Panc1 (cell line): ENCODE measurements at places on chromosomes 4 and X.

- DNase-seq, result no peak
Measured at GRCh38 chr4:153333874-153334273, 10.6 kb upstream of the MND1 start.

- no peak for DNase-seq
Measured at GRCh38 chrX:10098270-10098713, 58.5 kb upstream of the CLCN4 start.

DNA sequence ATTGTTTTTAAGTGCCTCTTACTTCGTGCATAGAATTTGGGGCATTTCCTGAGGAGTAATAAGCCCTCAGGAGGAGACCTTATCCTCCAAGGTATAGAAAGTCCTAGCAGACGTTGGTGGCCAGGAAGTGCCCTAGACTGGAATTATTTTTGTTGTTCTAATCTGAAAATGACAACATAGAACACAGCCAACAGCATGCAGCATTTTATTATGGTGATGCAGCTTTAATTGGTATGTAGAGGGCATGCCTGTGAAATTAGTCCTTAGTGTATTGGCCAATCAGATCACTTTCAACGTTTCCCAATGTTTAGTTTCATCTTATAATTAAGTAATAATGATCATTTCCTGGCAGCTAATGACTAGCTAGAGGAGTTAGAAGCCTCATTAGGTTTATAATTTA, 199.2 kb downstream of the SHROOM3 start:
- no peak for DNase-seq

DNA sequence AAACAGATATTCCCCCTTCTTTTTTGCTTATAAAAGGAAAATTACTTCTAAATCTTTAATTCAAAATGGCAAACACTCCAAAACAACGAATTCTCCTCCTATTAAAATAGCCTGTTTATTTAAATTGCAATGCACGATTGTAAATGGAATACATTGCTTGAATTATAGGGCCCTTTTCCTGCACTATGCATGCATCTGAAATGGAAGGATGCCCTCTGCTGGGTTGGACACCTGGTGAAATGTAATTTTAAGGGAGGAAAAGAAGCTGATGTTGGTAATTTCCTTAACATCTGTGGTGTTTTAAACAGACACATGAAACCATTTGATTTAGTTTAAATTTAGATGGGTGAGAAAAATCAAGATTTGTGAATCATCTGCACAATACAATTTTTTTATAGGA, 72.8 kb downstream of the GRXCR1 start:
- DNase-seq, result no peak

GRCh38 chr4:138865765-138866164, 149.8 kb upstream of the NOCT start:
- DNase-seq, result no peak

GRCh38 chr4:17958181-17958580, 63.4 kb downstream of the LCORL start:
- no peak for DNase-seq

DNA sequence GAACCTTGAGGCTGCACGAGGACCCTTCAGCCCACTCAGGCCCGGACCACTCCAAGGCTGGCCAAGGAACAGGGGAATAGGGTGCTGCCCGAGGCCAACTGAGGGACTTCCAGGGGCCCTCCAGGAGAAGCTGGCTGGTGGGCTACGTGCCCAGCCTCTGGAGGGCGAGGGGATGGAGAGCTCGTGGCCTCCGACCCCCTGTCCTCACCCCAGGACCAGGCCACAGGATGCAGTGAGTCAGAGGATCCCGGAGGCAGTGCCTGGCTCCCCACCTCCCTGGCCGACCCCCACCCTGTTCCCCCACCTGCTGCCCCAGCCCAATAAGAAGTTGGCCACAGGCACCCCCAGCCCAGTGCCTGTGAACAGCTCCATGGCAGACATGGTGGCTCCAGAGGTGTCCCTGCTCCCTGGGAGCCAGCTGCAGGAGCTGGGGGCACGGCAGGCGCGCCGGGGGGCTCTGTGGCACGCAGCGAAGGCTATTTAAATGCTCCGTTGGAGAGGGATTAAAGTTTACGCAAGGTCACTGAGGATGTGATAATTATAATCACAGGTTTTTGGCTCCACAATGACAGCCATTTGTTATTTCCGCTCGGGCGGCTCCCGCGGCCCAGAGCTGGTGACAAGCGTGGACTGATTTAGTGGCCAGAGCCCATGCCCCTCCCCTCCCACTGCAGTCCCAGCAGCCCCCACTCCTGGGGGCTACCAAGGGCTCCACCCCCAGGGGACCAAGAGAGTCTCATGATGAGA, 95.7 kb upstream of the NKX1-1 start:
- no peak for DNase-seq
